Nucleus accumbens (tissue), 56 donors: ENCODE measurements at places on chromosomes 2 and 18.

DNA sequence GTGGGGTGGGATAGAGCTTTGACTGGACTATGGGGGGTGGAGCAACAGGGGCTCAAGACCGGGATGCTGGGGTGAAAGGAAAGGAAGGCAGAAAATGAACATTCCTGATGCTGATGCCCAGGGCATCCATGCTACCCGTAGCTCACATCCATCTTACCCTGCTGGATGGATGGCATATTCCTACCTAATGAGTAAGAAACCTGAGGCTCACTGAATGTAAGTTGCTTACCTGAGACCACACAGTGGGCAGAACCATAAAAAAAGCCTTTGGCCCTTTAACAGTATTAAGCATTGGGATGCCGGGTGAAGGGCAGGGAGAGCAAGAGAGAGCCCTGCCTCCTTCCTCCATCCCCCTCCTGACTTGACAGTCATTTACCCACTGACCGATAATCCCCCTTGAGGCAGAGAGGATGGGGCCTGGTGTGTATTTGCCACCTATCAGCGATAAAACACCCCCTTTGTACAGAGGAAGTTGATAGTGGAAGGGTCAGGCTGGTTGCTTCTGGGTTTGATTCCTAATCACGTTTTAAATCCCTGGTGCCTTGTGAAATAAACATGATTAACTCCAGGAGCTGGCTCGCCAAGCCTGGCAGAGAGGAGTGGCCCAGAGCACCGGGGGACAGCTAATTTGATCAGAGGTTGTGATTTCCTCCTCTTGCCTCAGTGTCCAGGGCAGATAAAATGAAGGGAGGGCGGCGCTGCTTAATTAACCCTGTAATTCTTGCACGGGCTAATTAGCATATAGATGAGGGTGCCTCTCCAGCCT lies 105.9 kb upstream of the HS6ST1 start:
- no peak for DNase-seq

DNA sequence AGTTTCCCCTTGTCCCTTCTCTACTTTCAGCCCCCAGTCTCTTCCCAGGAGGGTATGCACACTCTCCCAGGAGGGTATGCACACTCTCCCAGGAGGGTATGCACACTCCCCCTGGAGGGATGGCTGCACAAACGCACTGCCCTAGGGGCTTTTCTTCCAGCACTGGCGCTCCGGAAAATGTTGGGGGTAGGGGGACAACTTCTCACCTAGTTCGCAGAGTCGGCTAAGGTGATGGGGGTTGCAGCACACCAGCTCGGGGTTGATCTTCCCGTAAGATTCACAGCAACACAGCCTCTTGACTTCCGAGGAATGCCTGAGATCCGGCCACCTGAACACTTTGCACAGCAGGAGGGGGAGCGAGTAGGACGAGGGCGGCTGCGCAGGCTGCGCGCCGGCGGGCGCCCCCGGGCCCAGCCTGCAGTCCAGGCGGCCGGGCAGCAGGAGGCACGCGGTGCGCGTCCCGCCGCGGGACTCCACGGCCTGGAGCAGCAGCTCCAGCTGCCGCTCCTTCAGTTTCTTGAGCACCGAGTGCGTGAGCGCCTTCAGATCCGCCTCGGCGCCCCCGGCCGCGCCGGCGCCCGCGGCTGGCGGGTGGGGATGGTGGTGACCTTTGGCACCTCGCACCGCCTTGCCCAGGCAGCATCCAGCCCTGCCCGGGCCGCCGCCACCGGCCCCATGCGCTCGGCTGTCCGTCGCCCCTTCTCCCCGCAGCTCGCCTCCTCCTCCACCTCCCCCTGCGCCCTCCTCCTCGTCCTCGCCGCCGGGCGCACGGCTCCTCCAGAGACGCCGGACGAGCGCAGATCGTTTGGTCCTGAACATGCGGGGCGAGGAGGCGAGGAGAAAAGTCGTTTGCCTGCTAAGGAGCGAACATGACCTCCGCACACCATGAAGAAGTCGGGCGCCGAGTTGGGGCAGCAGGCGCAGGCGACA lies 894 bp downstream of the SMAD7 start:
- DNase-seq = no peak

DNA sequence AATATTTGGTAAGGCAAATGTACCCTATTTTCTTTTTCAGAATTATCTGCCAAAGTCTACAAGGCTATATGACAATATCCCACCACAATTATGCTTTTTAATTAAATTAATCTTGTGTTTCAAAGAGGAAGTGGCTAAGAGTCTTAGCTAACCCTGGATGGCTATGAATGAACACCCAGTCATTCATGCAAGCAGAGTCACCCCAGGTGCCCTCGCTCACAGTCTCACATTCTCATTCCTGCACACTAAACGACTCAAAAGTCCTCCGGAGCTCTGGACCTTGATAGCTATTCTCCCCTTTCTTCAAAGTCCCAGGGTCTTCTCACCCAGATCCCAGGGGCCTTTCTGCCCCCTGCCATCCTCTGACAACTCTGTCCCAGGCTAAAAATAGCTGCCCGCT lies 42.1 kb upstream of the MRPL19 start:
- DNase-seq = no peak

DNA sequence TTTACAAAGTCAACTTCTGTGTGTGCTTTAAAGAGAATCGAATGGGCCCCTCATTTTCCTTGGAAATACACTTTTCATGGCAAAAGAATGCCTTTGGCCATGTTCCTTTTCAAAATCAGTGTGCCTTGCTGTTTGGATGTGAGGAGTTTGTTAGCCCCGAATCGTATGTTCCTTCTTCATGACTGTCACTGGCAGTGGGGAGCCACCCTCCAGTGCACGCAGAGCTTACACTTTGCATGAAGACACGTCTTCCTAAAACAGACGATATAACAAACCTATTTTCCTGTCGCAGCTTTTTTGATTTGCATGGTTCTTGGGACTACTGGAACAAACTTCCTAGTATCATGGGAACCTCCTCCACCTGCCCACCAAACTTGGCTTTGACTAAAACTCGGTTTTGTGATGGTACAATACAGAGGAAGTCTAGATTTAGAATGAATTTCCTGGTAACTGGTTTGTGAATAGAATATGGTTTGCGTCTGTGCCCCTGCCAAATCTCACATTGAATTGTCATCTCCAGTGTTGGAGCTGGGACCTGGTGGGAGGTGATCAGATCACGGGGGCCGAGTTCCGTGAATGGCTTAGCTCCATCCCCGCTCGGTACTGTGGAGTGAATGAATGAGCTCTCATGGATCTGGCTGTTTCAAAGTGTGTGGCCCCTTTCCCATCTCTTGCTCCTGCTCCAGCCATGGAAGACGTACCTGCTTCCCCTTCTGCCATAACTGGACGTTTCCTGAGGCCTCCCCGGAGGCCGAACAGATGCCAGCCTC lies 194.9 kb downstream of the TWIST2 start:
- DNase-seq = no peak

GRCh38 chr2:241563981-241564595 lies 5.5 kb downstream of the BOK start:
- DNase-seq = no peak

DNA sequence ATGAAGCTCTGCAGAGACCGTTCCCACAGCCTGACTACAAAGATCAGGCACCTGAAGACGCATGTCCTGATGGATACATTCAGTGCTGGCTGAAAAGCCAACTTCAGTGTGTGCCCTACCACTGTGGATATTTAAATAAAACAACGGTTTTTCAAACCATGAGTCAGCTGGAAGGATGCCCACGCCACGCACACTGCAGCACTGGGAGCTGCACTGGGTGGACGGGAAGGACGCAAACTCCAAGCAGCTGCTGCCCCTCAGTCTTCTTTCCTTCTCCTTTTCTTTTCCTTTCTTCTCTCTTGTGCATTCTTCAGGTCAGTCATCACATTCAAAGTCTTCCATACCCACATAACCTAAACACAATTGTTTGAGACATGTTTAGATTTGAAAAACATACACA lies 7.9 kb downstream of the TMEM18 start:
- no peak for DNase-seq

DNA sequence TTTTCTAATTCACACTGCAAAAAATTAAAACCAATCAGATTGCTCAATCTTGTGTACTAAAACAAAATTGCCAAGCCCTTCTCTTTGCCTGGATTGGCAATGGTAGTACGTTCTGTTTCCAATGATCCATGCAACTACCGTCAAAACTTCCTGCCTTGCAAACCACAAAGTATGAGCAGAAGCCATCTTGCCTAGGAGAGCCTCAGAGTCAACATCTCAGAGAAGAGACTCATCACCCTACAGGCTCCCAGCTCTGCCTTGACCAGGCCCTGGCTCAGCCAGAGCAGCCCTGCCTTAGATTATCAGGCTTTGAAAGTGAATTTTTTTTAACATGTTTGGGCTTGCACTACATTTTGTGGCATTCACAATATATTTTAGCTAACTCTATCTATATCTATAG lies 574.1 kb downstream of the SATB2 start:
- DNase-seq = no peak
